ENCODE measurements at places on chromosomes 2 and 18. TPM values are rescaled to one million over a fixed set of nuclear protein-coding genes. Genes with fewer than 3 reads are reported as not detected.

The TDRD15 gene
- not detected for total RNA-seq

The PLEK gene
- not detected for total RNA-seq

The SPR gene
- 25.9 TPM for total RNA-seq

- no peak overlapping the region for H3K4me3 ChIP-seq
- no peaks in the 10 kb centered on the region for H3K4me1 ChIP-seq
- H3K27me3 ChIP-seq = no peaks in the 10 kb centered on the region
- H3K27ac ChIP-seq = no peak overlapping the region
- no peaks in the 10 kb centered on the region for H3K36me3 ChIP-seq
These were observed 9.9 kb downstream of the PLEKHM3 start for GRCh38 chr2:208015475-208015874.

DNA sequence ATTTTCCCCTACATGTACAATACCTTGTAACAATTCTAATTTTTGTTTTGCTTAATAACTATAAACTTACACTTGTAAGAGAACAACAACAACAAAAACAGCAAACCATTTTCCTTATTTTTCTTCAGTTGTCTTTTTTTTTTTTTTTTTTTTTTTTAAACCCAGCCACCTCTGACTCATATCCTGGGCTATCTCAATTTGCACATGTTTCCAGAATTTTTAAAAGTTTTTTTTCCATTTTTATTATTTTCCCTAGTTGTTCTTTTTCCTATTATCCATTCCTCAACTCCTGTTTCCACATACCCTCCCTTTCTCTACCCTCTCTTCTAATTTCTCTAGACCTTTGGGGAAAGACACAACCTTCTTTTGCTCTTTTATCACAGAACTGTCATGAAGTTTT, 112.5 kb downstream of the EFEMP1 start:
- no peak overlapping the region for H3K27ac ChIP-seq
- no peak overlapping the region for H3K4me3 ChIP-seq
- no peaks in the 10 kb centered on the region for H3K36me3 ChIP-seq
- no peak for DNase-seq
- H3K27me3 ChIP-seq = no peaks in the 10 kb centered on the region

DNA sequence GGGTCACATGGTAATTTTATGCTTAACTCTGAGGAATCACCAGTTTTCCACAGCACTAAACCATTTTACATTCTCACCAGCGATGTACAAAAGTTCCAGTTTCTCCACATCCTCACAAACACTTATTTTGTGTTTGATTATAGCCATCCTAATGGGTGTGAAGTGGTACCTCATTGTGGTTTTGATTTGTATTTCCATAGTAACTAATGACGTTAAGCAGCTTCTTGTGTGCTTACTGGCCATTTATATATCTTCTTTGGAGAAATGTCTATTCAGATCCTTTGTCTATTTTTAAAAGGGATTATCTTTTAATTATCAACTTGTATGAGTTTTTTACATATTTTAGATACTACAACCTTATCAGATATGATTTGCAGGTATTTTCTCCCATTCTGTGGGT, 42.0 kb downstream of the CCDC150 start:
- H3K36me3 ChIP-seq = no peaks in the 10 kb centered on the region
- no peak overlapping the region for H3K27ac ChIP-seq
- no peaks in the 10 kb centered on the region for H3K27me3 ChIP-seq
- no peaks in the 10 kb centered on the region for H3K4me1 ChIP-seq
- no peak overlapping the region for H3K4me3 ChIP-seq

DNA sequence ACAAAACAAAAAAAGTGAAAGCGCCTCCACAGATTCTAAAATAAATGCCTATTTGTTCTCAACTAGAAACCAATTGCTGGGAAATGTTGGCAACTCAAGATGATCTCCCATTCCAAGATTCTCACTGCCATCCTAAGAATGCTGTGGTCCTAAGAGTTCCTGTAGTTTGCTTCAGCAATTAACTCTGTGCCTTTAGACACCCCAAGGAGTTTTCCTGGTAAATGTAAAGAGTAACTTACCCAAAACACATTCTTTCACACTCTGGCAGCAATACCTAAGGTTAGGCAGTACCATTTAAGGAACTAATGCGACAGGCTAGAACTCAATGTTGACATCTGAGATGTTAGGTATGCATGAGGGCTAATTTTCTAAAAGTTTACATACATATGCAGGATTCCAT, 58.8 kb upstream of the TANK start:
- H3K27me3 ChIP-seq = no peaks in the 10 kb centered on the region
- peak; percentile 15 for DNase-seq
- no peak overlapping the region for H3K4me3 ChIP-seq
- no peak overlapping the region for H3K27ac ChIP-seq
- peaks cover 5% of the 10 kb centered on the region for H3K4me1 ChIP-seq

DNA sequence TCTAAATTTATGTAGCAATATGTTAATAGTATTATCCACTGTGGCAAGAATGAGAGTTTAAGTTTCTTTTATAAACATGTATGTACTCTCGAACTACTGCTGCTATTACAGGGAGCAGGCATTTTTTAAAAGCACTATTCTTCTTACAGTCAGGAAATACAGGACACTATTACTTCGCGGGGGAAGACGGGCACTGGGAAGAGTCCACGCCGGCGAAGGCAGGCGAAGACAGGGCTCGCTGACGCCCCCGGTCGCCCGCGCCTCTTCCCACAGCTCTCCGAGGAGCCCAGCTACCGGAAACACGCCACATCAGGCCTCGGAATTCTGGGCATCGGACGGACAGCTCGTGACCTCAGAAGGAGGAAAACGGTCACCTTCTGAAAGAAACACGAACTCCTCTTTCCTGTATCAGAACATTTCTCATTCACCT, 90.2 kb downstream of the FAM161A start:
- peak overlapping the region; percentile 100 for H3K27ac ChIP-seq
- no peaks in the 10 kb centered on the region for H3K27me3 ChIP-seq
- peaks cover 4% of the 10 kb centered on the region for H3K4me1 ChIP-seq
- H3K4me3 ChIP-seq = peak overlapping the region; percentile 94
- H3K36me3 ChIP-seq = no peaks in the 10 kb centered on the region

GRCh38 chr2:179096090-179096489, 46.2 kb upstream of the CCDC141 start:
- no peaks in the 10 kb centered on the region for H3K4me1 ChIP-seq
- no peak overlapping the region for H3K4me3 ChIP-seq
- H3K27me3 ChIP-seq = no peaks in the 10 kb centered on the region
- no peaks in the 10 kb centered on the region for H3K36me3 ChIP-seq

DNA sequence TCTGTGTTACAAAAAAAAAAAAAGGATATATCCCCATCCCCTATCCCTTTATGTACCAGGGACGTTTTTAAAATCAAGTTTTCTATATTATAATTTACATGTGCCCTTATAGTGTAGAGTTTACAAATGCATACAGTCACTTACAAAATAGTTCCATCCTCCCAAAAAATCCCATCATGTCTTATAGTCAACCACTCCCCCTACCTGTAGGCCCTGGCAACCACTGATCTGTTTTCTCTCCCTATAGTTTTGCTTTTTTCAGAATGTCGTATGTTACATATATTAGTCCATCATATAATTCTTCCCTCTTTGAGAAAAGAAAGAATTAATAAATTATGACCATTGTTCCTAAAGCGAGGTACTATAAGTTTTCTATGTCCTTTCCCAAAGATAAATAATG, 17.8 kb downstream of the CFAP210 start:
- no peaks in the 10 kb centered on the region for H3K27me3 ChIP-seq
- H3K4me1 ChIP-seq = no peaks in the 10 kb centered on the region
- DNase-seq = no peak
- H3K36me3 ChIP-seq = no peaks in the 10 kb centered on the region
- no peak overlapping the region for H3K4me3 ChIP-seq
- no peak overlapping the region for H3K27ac ChIP-seq

DNA sequence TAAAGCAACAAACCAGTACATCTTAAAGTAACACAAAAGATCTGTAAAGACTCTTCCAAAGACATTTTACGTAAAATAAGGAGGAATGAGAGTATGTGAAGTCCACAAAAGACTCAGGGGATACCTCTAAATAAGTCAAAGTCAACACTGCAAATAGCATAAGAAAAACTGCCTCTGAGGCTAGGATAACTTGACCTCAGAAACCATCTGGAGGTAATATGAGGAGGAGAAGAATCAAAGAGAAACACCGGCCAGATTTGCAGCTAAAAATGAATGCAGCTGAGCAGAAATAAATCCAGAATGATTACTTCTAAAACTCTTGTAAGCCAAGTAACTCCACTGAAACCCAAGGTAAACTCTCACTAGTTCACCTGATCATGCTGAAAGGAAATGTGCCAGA, 52.2 kb upstream of the ERMN start:
- no peak overlapping the region for H3K4me3 ChIP-seq
- no peak for DNase-seq
- no peaks in the 10 kb centered on the region for H3K4me1 ChIP-seq
- H3K36me3 ChIP-seq = no peaks in the 10 kb centered on the region

Measured in fibroblast of lung (primary cell).